Heart right ventricle (tissue), 16 donors: ENCODE measurements at places on chromosomes 6 and 20.

DNA sequence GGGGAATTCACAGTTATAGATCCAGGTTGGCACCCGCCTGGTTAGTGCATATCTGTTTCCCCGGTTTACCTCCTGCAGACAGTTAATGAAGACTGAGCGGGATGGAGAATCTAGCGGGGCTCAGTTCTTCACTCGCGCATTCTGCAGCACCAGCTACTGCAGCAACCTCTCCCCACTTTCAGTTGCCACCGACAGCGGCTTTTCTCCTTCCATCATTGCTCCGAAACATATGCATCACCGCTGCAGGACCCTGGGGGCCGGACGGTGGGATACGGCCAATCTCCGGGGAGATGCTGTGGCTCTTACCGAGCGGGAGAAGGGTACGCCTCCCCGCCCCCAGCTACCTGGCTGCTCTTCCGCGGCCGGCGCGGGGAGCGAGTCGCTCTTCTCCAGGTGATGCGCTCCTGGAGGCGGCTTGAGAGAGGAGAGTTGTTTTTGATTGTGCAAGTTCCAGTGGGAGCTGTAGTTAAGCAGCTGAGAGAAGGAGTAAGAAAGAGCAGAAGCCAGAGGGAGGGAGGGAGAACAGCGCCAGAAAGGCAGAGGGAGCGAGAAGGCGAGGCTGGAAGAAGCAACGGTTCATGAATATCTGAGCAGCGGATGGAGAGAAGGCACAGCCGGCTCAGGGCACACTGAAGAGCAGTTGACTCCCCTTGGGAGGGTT lies at the start of gene SGK1:
TSS of gene SGK1 (minus strand) at position 642 of the 661 bp plus-strand sequence. CDS start 652 bp downstream, outside the sequence.
- DNase-seq, result no peak
- H3K4me3 ChIP-seq, result peak within 1 kb of the TSS; percentile 65
- H3K27me3 ChIP-seq, result no peaks in the 10 kb centered on the region
- peaks cover 12% of the 10 kb centered on the region for H3K4me1 ChIP-seq
- no peaks in the 10 kb centered on the region for H3K36me3 ChIP-seq

DNA sequence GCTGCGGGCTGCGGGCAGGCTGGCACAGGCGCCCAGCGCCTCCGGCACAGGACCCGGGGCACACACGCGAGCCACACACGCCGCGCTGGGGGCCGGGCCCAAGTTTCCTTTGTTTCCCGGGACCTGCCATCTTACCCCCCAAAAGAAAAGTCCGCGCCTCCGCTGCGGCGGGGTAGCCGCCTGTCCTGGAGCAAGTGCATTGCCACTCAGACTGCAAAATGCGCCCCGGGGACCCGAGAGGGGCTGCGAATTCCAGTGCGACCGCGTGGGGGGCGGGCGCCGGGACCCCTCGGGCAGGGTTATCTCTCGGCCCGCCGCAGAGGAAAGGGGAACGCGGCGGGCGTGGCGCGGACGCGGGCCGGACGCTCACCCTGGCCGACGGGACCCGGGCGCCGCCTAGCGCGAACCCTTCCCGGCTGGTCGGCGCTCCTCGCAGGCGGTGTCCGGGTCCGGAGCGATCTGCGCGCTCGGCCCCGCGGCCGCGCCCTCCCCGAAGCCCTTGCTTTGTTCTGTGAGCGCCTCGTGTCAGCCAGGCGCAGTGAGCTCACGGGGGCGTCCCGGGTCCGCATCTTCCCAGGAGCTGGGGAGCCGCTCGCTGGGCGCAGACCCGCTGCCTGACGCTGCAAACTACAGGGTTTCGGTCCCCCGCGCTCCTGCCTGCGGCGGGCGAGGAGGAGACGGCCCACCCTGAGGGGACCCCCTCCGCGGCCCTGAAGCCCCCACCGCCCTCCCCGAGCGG lies 639 bp upstream of the CD24 start:
- peak; percentile 7 for DNase-seq
- H3K27ac ChIP-seq, result no peak overlapping the region
- peaks cover 26% of the 10 kb centered on the region for H3K4me1 ChIP-seq
- H3K27me3 ChIP-seq, result peaks cover 95% of the 10 kb centered on the region
- H3K36me3 ChIP-seq, result no peaks in the 10 kb centered on the region
- H3K4me3 ChIP-seq, result peak overlapping the region; percentile 20

GRCh38 chr6:30154709-30155519 lies 6.1 kb downstream of the TRIM10 start:
- H3K27me3 ChIP-seq, result no peaks in the 10 kb centered on the region
- no peaks in the 10 kb centered on the region for H3K4me1 ChIP-seq

GRCh38 chr6:134480593-134480992 lies 162.7 kb upstream of the SGK1 start:
- DNase-seq, result no peak
- H3K4me1 ChIP-seq, result peaks cover 26% of the 10 kb centered on the region
- H3K27me3 ChIP-seq, result no peaks in the 10 kb centered on the region
- H3K4me3 ChIP-seq, result no peak overlapping the region
- no peaks in the 10 kb centered on the region for H3K36me3 ChIP-seq

- H3K27ac ChIP-seq, result peak within 1 kb of the TSS; percentile 51
- no peaks in the 10 kb centered on the region for H3K36me3 ChIP-seq
- peaks cover 15% of the 10 kb centered on the region for H3K27me3 ChIP-seq
- peaks cover 4% of the 10 kb centered on the region for H3K4me1 ChIP-seq
Observed at GRCh38 chr6:119078376-119079282, at the start of gene FAM184A. Gene FAM184A, minus strand, starts transcription at chr6:119078664. Its CDS starts 365 bp downstream, at chr6:119078299.

DNA sequence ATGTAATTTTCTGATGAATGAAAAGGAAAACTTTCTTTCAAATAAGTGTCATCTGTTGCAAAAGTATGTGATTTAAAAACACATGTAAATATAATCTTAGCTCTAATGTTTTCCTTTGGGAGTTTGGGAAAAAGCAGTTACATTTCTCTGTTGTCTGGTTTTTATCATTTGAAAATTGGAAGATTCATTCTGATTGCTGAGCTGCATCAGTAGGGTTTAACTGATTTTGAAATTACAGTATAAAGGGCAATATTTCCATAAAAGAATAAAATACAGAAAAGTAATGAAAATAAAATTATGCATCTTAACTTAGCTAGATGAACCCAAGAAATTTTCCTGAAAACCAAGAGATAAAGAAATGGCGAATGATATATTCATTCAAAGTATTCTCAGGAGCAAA lies 57.8 kb downstream of the MAP7 start:
- no peaks in the 10 kb centered on the region for H3K27me3 ChIP-seq
- no peak overlapping the region for H3K4me3 ChIP-seq
- H3K4me1 ChIP-seq, result no peaks in the 10 kb centered on the region
